ENCODE measurements at places on chromosomes 16 and 17.

DNA sequence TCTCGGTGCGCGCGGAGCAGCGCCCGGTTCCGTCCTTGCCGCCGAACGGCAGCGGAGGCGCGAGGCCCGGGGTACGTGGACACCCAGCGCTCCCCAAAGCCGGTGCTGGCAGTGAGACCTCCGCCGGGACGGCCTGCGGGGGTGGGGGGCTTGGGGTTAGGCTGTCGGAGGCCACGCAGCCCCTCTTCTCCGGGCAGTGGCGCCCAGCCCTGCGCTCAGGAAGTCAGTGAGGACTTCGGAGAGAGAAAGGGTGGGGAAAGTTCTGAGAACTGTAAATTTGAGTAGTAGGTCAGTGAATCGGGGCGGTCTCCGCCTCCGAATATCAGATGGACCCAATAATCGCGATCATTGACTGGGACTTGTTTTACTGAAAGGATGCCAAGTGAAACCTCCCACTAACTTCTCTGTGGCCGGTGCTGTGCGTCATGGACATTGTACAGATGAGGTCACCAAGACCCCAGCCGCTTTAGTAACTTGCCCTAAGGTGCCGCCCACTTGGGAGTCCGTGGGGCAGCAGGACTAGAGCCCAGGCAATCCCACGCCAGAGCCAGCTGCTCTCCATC, 468 bp downstream of the IL4R start:
- DNase-seq, result peak; percentile 74

DNA sequence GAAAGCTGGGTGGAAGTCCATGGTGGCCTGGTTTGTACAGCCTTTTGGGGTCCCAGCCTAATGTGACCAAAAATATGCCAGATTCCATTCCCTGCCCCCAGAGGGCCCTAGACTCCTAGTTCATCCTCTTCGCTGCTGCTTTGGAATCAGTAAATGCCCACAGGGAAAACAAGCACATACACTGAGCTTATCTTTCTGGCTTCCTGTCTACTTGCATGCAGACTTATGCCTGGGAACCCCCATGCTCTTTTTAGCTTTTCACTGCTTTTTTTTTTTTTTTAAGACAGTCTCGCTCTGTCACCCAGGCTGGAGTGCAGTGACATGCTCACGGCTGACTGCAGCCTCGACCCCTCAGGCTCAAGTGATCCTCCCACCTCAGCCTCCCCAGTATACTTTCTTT, 6.2 kb upstream of the CD300LG start:
- no peak for DNase-seq

- no peak for DNase-seq
Observed at GRCh38 chr16:89373355-89374110, 116.8 kb downstream of the ANKRD11 start.

- no peak for DNase-seq
Observed at GRCh38 chr17:29621751-29622194, 939 bp downstream of the CORO6 start.

DNA sequence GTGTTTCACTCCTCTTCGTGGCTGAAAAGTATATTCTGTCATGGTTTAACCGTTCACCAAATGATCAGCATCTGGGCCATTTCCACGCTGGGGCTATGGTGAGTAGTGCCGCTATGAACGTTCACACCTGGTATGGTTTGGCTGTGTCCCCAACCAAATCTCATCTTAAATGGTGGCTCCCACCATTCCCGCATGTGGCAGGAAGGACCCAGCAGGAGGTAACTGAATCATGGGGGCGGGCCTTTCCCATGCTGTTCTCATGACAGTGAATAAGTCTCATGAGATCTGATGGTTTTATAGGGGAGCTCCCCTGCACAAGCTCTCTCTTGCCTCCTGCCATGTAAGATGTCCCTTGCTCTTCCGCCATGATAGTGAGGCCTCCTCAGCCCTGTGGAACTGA, 45.7 kb upstream of the ZNF469 start:
- no peak for DNase-seq

- no peak for DNase-seq
Observed at GRCh38 chr17:39794249-39794970, 56.7 kb downstream of the GRB7 start.

GRCh38 chr17:56114469-56114868, 38.8 kb upstream of the ANKFN1 start:
- no peak for DNase-seq

DNA sequence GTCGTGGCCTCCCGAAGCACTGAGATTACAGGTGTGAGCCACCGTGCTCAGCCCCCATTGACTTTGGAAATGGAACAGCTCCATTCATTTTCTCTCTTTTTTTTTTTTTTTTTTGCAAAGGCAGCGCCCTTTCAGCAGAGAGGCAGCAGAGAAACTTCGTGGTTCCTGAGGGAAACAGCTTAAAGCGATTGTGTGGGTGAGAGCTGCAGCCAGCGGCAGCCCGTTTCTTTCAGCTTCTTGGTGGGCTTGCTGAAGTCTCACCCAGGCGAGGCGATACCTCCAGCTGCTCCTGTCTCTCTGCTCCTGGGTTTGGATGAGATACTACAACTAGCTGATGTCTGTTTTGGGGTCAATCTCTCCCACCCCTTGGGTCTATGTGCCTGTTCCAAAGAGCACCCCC, 7.7 kb downstream of the KDM8 start:
- DNase-seq, result no peak

DNA sequence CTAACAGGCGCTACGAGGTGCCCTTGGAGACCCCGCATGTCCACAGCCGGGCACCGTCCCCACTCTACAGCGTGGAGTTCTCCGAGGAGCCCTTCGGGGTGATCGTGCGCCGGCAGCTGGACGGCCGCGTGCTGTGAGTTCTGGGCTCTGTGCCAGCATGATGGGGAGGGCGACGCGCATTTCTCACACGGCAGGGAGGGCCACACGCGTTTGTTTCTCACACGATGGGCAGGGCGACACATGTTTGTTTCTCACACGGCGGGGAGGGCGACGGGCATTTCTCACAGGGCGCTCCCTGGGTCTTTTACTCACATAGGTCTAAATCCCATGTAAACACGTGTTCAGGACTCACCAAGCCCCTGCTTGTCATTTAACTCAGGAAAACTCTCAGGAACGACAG, 4.4 kb downstream of the GAA start:
- DNase-seq, result no peak

DNA sequence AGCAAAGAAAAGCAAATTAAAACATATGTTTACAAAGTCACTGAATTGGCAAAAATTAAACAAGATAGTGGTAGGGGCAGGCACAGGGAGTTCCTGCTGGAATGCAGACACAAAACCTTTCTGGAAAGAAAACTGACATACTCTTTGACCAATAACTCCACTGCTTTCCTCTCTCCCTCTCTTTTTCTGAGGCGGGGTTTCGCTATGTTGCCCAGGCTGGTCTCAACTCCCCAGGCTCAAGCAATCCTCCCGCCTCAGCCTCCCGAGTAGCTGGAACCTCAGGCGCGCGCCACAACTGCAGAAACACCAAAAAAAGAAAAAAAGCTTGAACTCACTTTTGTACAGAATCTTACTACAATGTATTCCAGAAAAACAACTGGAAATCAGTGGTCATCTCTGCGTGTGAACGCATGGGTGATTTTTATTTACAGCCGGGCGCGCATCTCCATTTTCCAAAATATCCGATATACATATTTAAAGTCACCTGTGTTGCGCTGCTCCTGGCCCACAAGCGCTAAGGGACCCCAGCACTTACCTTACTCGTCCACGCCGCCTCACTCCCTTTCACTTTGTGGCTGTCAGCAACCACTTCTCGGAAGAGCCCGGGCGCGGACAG, 480 bp downstream of the TXNL4B start:
- no peak for DNase-seq
